ELF-1 (cell line): ENCODE measurements at places on chromosomes 13 and 19.

- DNase-seq, result no peak
Measured at GRCh38 chr13:48562296-48563066, 29.6 kb upstream of the RCBTB2 start.

DNA sequence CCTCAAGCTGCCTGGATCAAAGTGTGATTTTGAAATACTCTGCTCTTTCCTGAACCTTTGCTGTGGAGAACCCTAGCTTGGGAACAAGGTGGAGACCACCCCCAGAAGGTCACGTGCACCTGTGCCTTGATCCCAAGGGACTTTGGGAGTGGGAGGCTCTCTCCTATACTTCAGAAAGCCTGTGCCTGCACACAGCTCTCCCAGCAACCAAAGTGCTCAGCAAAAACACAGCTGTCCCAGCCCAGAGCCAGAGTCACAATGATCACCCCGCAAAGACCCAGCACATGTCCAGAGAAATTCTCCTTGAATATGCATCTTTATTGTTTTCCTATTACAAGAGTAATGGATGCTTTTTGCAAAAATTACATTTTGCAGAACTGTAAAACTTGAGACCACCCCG is 43.4 kb downstream of the TNFRSF19 start:
- no peak for DNase-seq

GRCh38 chr19:39237200-39238184 is 7.3 kb downstream of the IFNL3 start:
- DNase-seq, result peak; percentile 82

DNA sequence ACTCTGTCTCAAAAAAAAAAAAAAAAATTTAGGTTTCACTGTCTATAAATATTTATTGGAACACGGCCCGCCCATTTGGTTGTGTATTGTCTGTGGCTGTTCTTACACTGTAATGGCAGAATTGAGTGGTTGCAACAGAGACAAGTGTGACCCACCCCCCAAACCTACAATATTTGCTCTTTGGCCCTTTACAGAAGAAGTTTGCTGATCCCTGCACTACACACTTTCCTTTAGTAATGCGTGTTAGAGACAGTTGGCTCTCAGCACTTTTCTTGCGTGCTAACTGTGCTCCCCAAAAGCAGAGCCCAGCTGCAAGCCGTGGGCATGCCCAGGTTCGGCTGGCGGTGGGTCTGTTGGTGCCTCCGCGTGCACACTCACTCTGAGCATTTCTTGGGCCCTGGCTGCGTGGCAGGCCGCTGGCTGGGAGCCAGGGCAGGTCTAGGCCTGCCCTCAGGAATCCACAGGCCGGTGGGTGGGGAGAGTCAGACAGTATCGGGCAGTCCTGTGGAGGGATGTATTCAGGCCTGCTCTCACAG is 72.6 kb downstream of the SIPA1L3 start:
- DNase-seq, result no peak

DNA sequence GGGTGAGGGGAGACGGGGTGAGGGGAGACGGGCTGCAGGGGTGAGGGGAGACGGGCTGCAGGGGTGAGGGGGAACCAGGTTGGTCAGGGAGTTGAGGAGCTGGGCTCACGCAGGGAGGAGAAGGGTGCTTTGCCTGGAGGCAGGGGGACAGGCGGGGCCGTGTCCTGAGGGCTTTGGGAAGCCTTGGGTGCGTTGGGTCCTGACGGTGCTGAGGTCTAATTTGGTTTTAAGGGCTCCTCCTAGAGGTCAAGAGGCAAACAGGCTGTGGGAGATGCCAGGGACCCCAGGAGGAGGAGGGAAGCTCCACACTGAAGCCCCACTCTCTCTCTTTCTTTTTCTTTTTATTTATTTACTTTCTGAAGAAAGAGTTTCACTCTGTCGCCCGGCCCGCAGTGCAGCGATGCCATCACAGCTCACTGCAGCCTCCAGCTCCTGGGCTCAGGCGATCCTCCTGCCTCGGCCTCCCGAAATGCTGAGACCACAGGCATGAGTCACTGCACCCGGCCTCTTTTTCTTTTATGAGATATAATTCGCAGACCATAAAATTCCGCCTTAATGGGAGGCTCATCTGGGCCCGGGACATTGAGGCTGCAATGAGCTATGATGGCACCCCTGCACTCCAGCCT is 9.3 kb upstream of the MISP start:
- peak; percentile 69 for DNase-seq

DNA sequence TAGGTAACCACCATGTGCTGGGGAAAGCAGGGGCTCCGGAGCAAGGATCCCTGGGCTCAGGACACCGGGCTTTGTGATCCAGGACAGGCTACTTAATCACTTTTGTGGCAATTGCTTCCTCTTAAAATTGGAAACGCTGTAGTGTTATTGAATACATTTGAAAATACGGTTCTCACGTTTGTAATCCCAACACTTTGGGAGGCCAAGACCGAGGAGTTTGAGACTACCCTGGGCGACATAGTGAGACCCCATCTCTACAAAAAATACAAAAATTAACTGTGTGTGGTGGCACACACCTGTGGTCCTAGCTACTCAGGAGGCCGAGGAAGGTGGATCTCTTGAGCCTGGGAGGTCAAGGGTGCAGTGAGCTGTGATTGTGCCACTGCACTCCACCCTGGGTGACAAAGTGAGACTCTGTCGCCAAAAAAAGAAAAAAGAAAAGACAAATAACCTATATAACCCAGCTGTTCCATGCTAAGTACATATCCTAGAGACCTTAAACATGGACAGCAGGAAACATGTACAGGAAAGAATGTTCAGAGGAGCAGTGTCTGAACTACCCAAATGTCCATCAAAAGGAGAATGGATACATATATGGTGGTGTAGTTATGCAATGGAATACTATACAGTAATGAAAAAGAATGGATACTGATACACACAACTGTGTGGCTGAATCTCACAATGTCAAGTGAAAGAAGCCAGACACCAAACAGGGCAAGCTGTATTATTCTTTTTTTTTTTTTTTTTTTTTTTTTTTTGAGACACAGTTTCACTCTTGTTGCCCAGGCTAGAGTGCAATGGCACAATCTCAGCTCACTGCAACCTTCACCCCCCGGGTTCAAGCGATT is 622 bp upstream of the PRODH2 start:
- DNase-seq, result no peak

DNA sequence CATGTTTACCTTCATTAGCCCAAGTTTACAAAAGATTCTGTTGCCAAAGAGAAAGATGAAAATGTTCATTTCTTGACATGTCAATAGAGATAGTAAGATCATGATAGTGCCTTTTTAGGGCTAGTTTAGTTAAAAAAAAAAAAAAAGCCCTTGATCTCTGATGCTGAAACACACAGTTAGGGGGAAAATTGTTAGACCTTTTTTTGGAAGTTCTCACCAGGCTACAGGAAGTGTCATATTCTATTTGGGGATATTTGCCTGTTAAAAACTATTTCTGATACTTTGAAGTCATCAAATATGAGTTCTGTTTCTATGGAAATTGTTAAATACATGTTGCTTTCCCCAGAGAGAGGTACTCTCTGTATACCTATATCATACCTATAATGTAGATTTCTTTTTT is 21.6 kb downstream of the SLAIN1 start:
- DNase-seq, result no peak

DNA sequence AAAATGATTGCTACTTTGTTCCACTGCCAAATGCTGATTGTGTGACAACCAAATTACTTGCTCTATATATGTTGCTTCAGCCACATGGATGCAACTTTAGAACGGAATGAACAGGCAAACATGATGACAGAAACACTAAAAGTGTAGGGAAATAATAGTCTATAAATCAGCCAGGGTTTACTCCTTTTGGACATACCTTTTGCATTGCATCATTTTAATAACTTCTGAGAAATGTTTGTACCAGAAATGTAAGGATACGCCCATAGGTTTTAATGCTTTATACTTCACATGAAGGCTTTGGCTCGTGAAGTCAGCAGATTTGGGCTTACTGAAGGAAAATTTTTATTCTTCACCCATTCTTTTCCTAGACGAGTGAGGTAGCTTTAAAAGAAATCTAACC is 141.0 kb downstream of the POSTN start:
- no peak for DNase-seq

DNA sequence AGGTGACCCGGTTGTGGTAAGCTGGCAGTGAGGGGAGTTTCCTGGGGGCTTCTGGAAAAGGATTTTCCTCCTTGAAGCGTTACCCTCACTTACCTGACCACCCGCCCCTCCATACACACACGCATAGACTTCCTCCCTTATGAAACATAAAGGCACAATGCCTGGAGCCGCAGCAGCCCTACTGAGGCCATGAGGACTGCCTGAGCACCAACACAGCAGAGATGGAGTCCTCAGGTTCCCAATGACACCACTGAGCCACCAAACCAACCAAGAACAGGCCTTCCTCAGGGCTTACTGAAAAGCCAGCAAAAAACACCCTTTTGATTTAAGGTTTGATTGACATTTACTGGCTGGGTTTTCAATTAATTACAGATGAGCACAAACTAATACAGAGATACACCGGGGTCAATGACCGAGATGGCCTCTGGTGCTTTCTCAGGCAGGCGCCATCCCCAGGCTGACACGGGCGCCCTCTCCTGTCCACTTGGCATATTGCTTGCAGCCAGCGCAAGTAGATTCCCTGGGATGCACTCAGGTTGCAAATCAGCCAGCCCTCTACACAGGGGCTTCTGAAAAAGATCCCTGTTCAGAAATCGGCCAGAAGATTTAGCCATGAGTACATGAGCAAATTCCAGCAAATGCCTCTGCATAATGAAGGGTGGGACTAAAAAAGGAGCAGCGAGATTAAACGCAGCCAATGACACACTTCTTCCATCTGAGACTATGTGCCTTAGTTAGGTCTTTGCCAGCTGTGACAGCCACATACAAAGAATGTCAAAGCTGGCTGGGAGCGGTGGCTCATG is 14.8 kb downstream of the OPA3 start:
- DNase-seq, result peak; percentile 86

- DNase-seq, result no peak
Measured at GRCh38 chr13:28412981-28413380, 81.9 kb downstream of the FLT1 start.

GRCh38 chr19:42420055-42420544 is 7.1 kb downstream of the LIPE start:
- peak; percentile 77 for DNase-seq

- no peak for DNase-seq
Measured at GRCh38 chr13:66506979-66507378, 723.2 kb downstream of the PCDH9 start.

GRCh38 chr13:106917024-106917571 is 349.2 kb upstream of the ARGLU1 start:
- peak; percentile 48 for DNase-seq

GRCh38 chr13:77360032-77360685 is 33.3 kb upstream of the MYCBP2 start:
- no peak for DNase-seq

- DNase-seq, result peak; percentile 53
Measured at GRCh38 chr13:83839146-83839545, 43.1 kb downstream of the SLITRK1 start.

GRCh38 chr13:20399961-20400360 is 125.7 kb downstream of the CRYL1 start:
- DNase-seq, result no peak

DNA sequence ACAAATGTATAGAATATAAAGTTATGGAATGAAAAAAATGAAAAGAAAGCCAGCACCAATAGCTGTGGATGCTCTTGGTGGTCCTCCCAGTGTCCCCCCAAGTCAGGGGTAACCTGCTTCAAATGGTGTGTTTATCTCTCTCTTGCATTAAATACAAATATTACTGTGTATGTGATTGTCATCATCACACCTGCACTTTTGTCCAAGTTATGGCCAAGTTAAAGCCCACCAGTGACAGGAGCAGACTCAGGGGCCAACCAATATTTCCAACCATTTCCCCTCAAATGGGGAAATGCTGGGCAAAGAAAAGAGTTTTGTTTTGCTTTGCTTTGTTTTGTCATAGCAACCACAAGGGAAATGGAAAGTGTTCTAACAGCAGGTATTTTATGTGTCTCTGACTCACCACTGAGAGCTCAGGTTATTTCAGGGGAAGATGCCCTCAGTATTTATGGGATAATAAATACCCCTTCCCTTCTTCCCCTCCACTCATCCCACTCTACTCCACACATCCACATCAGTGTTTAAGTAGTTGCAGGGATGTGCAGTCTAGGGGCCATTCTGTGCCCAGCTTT is 133.6 kb downstream of the COL4A1 start:
- no peak for DNase-seq

DNA sequence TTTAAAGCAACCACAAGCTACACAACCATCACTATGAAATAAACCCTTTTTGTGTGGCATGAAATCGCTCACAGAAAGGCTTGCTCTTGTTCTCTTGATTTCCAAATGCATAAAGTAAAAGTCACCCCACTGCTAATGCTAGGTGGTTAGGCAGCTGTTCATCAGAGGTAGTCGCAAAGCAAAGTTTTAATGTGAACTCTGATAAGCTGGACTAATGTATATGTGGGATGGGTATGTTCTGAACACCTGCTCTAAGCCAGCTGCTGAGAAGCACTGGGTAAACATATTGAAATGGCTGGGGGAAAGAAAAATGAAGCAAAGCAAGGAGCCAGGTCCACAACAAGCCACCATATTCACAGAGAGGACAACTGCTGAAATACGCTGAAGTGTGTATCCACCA is 142.3 kb downstream of the KLF12 start:
- no peak for DNase-seq

- no peak for DNase-seq
Measured at GRCh38 chr13:80454245-80454644, 113.3 kb upstream of the SPRY2 start.

- DNase-seq, result no peak
Measured at GRCh38 chr13:98892821-98893220, 85.0 kb downstream of the DOCK9 start.

DNA sequence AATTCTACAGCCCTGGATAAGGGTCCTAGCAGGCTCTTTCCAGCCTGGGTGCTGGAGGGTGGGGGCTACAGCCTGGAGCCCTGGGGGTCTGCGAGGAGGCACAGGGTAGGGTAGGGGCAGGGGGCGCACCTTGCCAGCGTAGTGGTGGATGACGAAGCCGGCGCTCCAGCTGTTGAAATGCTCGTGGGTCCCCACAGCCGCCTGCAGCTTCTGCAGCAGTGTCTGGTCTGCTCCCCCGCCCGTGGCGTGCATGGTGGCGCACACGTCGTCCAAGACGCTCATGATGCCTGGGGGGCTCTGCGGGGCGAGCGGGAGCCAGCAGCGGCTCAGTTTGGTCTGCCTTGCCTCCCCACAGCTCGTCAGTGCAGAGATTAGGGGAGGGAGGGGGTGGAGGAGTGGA is 30.2 kb upstream of the ZNF414 start:
- DNase-seq, result no peak

DNA sequence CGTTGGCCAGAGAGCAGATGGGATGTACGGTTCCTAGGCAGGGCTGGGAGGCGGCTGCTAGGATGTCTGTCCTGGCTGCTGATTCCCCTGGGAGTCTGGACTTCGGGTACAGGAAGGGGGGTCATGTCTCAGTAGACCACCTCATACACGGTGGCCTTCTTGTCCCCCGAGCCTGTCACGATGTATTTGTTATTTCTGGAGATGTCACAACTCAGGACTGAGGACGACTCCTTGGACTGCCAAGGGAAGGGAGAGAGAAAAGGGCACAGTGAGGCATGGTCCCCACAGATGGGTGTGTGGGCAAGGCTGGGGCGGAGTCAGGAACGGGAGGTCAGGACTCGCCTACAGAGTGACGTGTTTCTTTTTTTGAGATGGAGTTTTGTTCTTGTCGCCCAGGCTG is 20.4 kb downstream of the TLE6 start:
- no peak for DNase-seq

- DNase-seq, result no peak
Measured at GRCh38 chr19:10808937-10809649, 26.9 kb downstream of the TMED1 start.
